ENCODE measurements at places on chromosomes 7 and 10.

DNA sequence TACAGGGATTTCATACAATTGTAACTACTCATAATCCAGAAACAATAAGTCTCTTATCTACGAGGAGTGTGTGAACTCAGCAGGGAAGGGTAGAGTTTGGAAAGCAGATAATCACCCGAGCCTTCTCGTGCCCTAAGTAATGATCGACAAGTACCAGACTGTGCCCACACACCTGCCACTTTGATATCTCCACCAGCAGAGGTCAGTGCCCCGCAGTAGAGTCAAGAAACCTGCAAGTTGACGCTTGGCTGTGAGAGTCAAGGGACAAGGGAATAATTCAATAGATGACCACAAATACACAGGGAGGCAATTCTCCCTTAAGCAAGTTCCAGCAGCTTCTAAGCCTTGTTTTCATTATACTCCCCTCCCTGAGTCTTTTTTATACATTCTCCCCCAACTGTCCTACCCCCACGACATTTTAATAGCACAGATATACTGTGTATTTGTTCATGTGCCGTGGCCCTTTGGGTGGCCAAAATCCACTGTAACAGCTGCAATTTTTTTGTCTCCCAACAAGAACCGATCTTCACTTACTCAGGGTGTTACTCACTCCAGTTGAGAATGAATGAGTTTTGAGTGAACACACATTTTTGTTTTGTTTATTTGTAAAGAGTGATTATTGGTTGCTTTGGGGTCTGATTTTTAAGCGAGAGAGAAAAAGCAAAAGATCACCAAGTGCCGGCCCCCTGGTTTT lies 106.9 kb upstream of the RHEB start:
- DNase-seq, result no peak

DNA sequence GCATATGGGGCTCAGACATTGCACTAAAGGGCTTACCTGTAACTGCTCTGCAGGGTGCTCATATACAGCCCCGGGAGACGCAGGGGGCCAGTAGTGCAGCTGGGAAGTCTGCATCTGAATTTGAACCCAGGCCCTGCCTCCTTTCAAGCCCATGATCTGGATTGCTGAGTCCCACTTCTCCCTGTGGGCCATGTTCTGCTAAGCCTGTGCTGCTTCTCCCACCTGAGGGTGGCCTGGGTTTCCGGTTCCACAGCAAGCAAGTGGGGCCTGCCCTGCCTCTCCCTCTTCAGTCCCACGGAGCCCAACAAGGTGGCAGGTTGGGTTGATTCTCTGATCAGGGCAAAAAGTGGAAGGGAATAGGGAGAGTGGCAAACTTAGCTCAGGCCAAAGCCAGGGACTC lies 56.6 kb upstream of the GDF10 start:
- DNase-seq, result no peak

GRCh38 chr10:122257041-122257440 lies 14.1 kb upstream of the BTBD16 start:
- no peak for DNase-seq

DNA sequence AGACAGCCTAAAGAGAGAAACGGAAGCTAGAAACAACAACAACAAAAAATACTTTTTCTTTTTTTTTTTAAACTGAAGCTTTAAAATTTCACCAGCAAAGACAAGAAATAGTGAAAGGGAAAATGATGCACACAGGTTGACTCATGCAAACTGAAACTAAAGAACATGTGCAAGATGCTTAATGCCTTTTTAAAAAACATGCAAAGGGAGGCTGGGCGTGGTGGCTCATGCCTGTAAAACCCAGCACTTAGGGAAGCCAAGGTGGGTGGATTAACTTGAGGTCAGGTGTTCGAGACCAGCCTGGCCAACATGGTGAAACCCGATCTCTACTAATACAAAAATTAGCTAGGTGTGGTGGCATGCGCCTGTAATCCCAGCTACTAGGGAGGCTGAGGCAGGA lies 15.1 kb upstream of the CUBN start:
- no peak for DNase-seq

DNA sequence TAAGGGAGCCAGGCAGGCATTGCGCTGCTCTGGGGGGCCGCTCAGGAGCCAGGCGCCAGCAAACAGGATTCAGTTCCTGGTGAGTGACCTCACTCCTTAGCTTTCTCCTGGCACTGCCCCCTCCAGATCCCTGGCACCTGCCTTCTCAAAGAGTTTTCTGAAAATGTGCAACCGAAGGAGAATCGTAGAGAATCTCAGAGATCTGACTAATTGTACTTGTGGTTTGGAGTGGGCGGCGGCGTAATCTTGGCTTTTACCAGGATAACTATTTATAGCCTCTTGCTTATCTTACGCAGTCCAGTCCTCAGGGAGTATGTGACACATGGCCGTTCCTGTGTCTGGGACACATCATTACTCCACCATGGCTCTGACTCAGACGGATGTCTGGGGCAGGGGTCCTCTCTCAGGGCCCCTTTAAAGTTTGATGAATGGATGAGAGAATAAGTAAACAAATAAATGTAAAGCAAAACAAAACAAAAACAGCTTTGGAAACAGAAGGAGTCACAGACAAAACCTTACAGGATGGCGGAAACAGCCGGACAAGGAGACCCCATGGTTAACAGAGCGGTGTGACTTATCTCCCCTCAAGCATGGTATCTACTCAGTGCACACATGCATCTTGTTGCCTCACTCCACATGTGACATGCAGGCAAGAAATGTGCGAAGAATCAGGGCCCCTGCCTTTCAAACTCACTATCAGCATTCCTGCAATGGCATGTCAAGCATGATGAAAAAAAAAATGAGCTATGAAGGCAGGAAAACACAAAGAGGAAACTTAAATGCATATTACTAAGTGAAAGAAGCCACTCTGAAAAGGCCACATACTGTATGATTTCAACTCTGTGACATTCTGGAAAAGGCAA lies 99.7 kb downstream of the TNS3 start:
- DNase-seq, result no peak
